Stimulated activated CD8-positive, alpha-beta memory T cell treated with anti-CD3 and anti-CD28 coated beads, Interleukin-15, amount 100 ng/mL, for 24 hours (primary cell): ENCODE measurements at places on chromosomes 1 and 21.
A peak's percentile ranks its signal among the peaks of the same experiment; 100 is the strongest.

DNA sequence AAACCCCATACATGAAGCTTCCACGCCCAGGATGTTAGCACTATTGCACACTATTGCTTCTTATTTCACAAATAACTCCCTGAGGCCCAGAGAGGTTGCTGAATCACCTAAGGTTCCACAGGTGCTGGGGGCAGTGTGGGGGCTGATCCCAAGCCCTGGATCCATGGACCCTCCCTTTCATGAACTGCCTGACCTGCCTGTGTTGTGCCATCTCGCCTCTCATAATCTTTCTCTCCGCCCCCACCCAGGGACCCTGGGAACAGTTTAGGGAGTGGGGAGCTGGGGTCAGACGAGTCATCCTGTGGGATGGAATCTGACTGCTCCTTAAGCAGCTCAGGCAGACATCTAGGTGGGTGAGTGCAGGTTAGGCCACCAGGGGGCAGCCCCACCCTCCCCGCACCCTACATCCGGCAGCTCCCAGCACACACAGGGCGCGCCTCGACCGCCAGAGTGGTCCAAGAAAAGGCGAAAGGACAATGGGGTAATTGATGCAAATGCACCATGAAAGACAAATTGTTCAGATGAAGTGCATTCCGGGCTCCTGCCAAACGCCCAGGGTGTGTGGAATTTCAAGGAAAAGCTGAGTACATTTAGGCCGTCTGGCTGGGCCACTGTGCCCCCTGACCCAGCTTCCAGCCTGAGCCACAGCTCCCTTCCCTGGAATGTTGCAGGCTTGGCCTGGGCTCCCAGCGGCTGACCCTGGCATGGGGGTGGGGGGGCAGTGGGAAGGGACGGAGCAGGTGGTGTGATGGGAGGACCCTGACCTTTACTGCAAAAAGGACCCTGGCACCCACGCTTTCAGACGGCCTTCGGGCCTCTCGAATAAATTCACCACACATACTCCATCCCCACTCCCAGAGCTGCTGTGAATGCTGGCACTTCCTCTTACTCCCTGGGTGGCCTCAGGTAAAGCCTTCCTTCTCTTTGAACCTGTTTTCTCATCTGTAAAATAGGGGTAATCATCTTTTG lies 20.8 kb downstream of the PHLDA3 start:
- peak; percentile 37 for DNase-seq

- no peak for DNase-seq
Measured at GRCh38 chr1:67969446-67969845, 81.0 kb downstream of the DIRAS3 start.

DNA sequence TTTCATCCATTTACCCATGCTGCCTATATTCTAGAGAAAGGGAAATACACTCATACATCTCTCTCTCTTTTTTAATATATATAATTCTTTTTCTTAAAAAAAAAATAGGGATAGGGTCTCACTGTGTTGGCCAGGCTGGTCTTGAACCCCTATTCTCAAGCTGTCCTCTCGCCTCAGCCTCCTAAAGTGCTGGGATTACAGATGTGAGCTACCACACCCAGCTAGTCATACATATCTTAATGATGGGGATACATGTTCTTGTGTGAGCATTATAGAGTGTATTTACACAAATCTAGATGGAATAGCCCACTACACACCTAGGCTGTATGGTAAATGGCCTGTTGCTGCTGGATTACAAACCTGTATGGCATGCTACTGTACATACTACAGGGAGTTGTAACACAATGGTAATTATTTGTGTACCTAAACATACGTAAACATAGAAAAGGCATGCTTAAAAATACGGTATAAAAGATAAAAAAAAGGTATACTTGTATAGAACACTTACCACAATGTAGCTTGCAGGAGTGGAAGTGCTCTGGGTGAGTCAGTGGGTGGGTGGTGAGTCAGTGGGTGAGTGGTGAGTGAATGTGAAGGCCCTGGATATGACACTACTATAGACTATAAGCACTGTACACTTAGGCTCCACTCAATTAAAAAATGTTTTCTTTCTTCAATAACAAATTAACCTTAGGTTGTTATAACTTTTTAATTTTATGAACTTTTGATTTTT lies 72.9 kb downstream of the IVNS1ABP start:
- DNase-seq = no peak

GRCh38 chr1:224721000-224721399 lies 104.9 kb downstream of the CNIH3 start:
- DNase-seq = no peak

DNA sequence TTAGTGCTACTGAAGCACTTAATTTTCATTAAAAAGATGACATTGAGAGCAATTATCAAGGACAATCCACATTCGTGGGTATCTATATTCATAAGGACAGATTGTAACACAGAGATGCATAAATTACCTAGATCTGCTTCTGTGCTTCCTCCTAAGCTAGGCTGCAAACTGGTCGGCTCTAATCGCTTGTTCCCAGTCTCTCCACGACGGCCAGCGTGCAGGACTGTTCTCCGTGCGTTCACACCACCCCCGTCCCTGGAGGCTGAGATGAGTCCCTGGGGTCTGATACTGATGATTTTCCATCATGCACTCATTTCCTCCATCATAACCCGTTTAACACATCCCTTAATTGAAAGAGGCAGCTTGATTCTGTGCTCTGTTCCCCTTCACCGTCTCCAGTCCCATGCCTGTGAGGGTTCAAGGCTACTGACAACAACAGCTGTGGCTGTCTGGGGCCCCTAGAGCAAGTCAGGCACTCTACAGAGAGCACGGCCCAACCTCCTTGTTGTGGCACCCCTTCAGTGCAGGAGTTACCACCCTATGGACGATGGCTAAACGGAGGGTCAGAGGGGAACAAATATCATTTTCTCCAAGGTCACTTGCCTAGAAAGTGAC lies 469.6 kb downstream of the NPHP4 start:
- DNase-seq = no peak

- no peak for DNase-seq
Measured at GRCh38 chr1:41118645-41119044, 97.1 kb upstream of the SLFNL1 start.

GRCh38 chr1:67846538-67846937 lies 13.3 kb upstream of the GNG12 start:
- DNase-seq = no peak

GRCh38 chr21:40466893-40467483 lies 380.0 kb downstream of the DSCAM start:
- DNase-seq = no peak

GRCh38 chr1:245148861-245149260 lies 5.9 kb upstream of the KIF26B start:
- DNase-seq = no peak

GRCh38 chr1:16076865-16077238 lies 3.4 kb upstream of the FAM131C start:
- DNase-seq = no peak

GRCh38 chr1:47931395-47931794 lies 65.8 kb downstream of the TRABD2B start:
- DNase-seq = no peak
